Bronchial epithelial cell (primary cell): ENCODE measurements at places on chromosomes 7 and 10.

DNA sequence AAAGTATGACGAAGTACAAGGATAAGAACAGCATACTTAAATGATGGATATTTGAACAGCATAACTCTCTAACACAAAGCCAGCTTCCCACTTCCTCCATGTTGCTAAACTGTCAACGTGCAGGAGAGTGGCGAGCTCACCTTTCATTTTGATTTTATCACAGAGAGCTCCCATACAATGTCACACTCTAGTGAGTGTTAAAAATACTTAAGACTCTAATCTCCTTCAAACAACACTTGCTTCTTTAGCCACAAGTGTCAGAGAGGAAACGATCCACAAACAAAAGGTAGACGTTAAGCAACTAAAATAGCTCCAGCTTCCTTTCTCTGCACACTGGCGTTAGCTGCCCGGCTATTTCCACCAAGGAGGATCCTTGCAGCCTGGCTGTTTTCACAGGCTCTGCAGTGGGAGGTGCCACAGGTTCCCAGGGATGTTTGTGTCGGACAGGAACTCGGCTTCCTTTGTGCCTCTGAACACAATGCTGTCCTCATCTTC lies 194.6 kb downstream of the COBL start:
- DNase-seq = peak; percentile 21

DNA sequence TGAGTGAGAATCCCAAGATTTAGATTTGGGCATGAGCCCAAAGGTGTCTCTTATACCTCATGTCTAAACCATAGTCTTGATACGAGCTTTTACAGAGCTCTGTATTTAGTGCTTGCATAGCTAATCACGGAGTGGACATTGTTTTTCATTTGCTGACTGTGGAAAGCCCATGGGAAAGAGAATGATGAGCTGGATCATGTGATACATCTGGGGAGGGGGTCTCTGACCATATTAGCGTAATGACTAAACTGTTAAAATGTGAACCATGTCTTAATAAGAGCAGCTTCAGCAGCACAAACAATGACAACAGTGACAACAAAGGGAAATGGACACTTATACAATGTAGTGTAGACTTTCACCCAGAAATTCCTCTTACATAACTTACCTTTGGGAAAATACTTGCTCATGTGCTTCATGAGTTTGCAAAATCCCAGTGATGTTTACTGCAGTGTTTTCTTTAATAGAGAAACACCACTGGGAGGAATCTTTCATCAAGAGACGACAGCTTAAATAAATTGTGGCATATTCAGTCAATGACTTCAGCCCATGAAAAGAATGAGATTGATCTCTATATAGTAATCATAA lies 44.0 kb upstream of the ITGB1 start:
- no peak for DNase-seq

DNA sequence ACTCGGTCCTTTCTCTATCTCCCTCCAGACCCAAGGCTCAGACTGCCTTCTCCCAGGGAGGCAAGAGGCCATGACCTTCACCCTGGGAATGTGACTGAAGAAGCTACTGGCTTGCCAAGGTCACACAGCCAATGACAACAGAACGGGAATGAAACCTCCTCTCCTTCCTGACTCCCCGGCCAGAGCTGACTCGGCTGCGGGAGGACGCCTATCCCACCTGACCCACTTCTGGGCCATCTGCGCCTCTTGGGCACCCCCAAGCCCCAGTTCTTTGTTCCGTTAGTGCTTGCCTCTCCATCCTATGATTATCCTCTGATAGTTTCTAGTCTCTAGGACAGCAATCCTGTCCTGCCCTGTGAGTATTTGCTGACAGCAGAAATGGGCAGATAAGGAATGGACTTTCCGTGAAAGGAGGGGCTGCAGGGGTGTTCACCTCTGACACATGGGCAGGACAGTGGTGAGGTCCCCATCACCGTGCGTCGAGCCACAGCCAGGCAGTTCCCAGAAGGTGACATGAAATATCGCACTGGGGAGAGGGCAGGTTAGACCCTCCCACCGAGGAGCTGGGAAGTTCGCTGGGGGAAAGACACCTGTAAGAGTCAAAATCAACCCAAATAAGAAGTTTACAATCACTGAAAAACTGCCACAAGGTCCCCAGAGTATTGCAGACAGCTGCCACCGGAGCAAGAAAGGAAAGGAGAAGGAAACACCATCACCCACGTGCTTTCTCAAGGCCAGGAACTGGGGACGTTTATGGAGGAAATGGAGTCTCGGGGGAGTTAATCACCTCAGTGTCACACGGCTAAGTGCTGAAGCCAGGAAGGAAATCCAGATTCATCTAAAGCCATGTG lies 63.0 kb downstream of the INSIG1 start:
- DNase-seq = no peak

- DNase-seq = no peak
Measured at GRCh38 chr7:41538810-41539724, 163.8 kb downstream of the INHBA start.

DNA sequence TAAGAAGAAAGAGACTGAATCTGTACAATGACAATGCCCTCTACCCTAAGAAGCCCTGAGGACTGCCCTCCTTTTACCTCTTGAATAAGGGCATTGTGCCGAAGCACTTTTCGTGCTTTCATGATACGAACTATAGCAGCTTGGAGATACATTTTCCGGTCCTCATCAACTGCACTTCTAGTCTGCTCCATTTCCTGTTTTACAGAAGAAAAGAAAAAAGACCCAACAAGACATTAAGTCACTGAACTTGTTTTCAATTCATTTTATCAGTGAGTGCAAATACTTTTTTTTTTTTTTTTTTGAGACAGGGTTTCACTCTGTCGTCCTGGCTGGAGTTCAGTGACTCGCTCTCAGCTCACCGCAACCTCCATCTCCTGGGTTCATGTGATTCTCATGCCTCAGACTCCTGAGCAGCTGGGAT lies 78.4 kb downstream of the CUL2 start:
- peak; percentile 67 for DNase-seq

GRCh38 chr7:87474533-87475358 lies 734 bp downstream of the ABCB4 start:
- no peak for DNase-seq

DNA sequence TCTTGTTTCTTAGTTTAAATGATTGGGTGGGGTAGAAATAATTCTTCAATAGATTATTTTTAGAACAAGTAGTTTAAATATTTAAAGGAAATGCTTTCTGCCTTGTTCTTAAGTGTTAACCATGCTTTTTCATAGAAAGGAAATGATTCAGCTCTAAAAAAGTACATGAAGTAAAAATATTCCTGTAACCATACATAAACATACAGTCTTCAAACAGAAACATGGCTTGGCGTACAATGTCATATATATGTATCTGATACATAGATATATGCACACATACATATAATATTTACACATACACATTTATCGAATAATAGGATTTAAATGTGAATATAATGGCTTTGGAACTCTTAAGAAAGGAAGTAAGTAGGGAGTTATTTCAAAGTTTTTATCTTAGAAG lies 84.4 kb downstream of the RUNDC3B start:
- DNase-seq = peak; percentile 32

DNA sequence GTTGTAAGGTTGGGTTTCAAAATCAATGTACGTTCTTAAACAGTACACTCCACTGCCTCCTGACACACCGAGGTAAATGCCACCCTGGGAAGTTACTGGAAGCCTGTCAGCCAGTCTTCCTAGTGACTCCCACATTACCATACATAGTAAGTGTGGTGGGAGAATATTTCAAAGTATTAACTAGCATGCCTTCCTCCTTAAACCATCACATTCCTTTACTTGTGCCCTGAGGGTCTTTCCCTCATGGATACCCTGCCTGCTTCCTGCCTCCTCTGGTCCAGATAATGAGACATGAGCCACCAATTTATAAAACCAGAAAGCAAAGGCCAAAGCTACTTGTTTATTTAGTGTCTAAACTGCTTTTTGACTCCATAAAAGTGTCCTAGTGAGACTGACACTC lies 23.3 kb upstream of the SORCS3 start:
- no peak for DNase-seq

DNA sequence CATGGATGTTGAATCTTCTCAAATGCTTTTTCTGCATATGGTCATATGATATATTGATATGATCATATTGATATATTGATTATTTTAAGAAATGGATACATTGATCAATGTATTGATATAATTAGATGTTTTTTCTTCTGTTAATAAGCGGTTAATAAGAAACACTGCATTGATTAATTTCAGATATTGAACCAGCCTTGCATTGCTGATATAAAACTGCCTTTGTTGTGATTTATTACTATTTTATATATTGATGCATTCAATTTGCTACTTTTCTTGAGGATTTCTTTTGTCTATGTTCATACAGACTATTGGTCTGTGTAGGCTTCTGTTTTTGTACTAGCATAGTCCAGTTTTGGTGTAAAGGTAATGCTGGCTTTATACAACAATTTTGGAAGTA lies 79.7 kb upstream of the ELN start:
- DNase-seq = no peak

GRCh38 chr10:133421336-133422222 lies 2.8 kb downstream of the SPRN start:
- DNase-seq = no peak

DNA sequence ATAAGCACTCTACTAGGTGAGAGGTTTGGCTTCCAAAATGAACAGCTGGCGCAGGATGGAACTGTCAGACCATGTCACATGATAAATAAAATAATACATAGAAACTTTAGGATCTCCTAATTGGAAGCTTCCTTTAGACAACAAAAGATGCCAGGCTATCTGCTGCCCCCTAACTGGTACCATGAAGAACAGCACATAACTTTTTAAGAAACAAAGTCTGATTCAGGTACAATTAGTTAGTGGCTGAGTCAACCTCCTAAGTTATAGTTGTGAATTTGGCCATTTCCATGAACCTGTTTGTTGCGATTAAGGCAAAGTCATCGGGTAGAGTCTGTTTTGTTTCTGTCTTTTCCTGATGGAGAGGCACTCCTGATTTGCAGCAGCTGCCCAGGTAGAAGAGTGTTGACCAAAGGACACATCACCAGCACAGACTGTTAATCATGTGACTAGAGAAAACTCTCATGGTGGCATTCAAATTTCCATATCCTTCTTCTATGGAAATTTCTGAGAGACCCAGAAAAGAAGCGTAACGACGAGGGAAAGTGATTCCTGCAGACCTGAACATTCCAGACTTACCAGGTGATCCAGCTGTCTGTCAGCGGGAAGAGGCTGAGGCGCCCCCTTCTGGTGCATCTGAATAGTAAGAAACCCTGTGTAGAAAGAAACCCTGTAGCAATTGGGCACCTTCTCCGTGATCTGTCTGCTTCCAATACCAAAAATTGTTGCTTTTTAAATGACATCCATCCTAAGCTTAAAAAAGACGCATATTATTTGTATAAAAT lies 8.6 kb upstream of the INHBA start:
- DNase-seq = peak; percentile 63

- DNase-seq = no peak
Measured at GRCh38 chr7:106064316-106064715, 47.8 kb downstream of the SYPL1 start.

DNA sequence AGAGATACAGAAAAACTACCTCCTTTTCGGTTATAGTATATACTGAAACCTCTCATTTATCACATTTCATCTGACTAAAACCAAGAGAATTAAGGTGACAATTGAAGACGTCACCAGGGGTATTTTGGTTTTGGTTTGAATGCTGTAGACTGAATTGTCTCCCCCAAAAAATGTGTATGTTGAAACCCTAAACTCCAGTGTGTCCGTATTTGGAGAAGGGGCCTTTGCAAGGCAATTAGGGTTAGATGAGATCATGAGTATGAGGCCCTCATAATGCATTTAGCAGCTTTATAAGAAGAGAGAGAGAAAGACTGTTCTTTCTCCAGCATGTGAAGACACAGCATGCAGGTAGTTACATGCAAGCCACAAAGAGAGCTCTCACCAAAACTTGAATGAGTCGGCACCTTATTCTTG lies 59.5 kb downstream of the CACNA2D1 start:
- peak; percentile 17 for DNase-seq

DNA sequence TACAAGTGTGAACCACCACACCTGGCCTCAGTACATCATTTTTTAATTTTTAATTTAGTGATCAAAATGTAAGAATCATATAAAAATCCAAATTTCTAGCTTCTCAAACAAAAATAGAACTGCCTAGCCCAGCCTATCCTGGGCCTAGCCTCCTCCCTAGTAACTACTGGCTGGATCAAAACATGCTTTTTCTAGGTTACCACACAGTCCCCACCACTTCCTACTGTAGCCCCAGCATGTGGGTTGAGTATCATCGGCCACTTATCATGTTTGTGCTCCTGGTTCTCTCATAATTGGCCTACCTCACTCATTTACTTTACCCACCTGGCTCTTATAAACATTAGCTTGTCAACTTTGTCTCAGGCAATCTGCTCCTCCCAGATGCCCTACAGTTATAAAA lies 52.9 kb downstream of the DNAJC12 start:
- no peak for DNase-seq

DNA sequence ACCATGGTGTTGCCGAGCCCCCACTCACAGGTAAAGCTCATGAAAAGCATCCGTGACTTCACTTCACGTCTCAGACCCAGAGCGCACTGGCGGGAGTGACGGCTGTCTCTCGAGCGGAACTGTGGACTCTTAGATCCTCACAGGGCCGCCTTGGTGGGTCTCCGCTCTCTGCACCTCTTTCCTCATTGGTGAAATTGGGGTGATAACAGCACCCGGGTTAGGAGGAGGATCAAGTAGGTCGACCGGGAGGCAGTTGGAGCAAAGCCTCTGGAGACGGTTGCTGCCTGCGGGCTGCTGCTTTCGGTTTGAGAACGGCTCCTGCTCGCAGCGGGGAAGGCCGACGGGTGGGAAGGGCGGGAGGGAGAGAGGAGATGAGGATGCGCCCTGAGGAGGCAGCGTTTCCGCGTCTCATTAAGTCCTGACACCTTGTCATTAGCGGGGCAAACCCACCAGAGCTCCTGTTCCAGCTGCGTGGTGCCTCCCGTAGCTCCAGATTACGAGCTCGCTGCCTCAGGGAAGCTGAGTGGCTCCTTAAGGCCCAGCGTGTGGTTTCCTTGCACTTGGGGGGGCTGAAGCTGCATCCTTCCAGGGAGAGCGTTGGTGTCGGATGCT lies 51.9 kb upstream of the CFAP46 start:
- no peak for DNase-seq

DNA sequence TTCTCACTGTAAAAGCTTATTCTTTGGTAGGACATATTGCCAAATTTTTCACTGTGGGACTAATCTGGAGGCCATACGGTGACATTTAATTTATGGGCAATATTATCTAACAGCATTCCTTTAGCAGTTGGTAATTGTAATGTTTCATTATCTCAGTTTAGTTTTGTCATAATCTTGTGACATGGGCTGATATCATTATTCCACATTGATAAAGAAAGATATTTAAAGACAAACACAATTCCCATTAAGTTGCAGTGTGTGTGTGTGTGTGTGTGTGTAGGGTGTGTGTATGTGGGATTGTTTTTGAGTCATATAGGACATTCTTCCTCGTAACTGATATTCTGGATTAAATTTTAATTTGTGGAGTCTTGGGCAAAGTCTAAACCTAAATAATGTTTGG lies 238.5 kb downstream of the PRKG1 start:
- no peak for DNase-seq

GRCh38 chr10:116251602-116252395 lies 21.2 kb downstream of the GFRA1 start:
- no peak for DNase-seq

DNA sequence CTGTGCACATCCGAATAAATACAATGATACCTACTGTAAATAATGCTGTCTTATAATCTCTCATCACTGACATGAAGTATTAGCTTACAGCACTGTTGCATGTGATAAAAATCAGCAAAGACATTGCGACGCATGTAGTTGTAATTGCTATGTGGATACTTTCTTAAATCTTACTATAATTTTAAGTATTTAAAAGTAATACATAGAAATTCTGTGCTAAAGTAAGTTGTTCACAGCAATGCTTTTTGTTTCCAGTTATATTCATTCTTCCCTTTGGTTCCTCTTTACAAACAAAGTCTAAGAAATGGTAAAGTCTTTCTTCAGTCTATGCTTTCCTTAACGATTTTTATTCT lies 113.7 kb upstream of the DGKB start:
- DNase-seq = no peak
